Erythroblast (primary cell): ENCODE measurements at places on chromosomes 1 and 21.

DNA sequence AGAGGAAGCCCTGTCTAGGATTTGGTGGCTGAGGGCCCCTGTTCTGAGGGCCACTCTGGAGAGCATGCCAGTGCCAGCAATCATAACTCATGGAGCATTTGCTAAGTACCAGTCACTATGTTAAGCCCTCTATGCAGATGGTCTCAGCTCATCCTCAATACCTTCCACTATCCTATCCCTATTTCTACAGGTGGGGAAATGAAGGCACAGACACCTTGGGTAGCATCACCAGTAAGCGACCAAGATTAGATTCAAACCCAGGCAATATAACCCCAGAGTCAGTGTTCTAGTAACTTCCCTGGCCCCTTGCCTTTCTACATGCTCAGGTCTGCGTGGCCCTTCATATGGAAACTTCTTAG is 7.9 kb upstream of the NBPF1 start:
- DNase-seq = peak; percentile 60

DNA sequence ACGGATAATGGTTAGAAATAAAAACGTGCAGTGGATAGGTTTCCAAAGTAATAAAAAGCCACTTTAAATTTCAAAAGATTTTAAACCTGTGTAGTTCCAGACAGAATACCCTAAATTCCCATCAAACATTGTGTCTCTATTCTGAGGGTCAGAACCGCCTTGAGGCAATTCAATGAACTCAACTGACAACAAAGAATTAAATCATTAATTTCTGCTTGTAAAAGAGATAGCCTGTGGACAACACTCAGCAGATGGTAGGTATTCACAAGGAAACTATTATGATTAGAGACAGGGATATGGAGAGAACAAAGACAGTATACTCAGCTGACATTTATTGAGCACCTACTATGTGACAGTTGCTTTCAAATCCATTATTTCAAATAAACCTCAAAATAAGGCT is 35.1 kb upstream of the JUN start:
- DNase-seq = no peak

GRCh38 chr1:64928325-64928724 is 38.0 kb downstream of the JAK1 start:
- no peak for DNase-seq

DNA sequence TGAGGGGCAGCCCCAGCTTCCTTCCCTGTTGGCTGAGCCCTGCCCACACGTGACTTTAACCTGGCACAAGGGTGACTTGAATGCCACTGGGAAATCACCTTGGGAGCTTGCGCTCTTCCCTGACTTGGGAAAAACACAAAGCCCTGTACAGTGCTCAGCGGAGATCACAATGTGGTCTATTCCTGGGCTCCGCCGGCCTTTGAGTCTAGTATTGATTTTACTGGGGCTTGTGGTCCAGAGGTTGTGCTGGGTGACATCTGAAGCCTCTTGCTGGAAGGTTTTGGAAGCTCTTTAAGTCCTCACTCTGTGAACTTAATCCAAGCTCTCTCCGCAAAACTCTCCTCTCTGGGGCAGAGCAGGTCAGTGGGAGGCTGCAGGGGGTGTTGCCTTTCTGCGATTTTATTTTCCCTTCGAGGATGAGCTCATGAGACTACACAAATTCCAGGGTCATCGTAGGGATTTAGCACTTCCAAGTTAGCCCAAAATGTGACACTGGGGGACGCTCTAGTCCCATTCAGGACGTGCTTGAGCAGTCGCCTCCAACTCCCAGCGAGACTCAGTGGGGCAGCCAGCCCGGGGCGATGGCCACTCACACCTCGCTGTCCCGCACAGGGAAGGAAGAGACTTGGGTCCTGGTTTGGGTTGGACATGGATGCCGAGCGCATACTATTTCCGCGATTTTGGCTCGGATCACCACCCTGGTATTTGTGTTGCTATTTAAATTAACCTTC is 291.9 kb upstream of the AJAP1 start:
- no peak for DNase-seq

DNA sequence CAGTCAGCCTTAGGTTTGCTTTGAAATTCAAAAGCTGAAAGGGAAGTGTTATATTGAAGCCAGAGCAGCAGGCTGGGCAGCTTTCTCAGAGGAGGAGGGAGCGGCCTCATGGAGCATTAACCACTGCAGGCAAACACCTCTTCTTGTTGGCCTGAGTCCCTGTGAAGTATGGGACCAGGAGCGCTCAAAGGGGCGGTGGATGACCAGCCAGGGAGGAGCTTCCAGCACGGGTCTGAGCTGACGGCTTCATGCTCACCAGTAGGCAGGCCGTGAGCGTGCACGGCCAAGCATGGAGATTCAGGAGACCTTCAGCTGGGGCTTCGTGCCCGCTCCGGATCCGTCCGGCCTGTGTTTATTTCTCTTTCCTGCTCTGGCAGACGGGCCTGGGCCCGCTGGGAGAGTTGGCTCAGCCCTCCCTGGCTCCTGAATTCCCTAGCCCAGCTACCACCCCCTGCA is 245.2 kb downstream of the TRABD2B start:
- no peak for DNase-seq

- no peak for DNase-seq
These were observed 2.0 kb downstream of the PLXNA2 start for GRCh38 chr1:208242146-208242545.

GRCh38 chr1:180988253-180988752 is 34.4 kb downstream of the STX6 start:
- no peak for DNase-seq

DNA sequence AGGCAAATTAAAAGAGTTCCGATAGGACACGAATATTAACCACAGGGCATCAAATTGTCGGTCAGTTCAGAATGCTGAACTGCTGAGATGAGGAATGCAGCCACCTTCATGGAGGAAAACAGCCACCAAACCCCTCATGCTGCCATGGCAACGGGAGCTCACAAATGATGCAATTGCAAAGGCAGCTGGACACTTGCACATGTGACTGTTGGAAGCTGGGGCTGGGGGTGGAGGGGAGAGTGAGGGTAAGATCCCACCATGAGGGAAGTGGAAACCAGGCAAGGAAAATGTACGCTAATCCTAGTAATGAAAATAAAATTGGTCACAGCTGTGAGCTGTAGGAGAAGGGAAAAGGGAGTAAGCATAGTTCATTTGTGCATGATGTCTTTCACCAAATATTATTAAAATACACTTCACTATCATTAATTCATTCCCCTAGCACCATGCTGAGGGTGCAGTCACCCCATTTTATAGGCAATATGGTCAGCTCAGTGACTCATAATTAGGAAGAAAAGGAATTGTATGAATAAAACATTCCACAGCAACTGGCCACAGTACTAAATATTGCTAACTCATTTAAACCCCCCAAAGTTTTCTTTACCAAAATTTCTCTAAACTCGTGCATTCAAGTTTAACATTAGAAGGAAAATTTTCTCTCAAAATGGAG is 15.3 kb downstream of the BECN2 start:
- DNase-seq = no peak

DNA sequence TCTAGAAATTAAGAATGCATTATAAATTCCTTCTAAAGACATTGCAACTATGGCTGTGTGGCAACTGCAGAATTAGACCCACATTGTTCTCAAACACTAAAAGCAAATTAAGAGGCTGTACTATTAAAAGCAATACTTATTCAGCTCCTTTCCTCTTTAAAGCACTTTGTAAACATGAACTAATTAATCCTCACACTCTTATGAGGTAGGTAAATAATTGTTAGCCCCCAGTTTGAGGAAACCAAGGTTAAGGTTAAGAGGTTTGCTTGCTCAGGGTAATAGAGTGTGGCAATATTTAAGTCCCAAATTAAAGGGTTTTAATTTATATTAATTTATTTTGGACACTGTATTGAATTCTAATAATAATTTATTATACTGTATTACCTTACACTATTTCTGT is 553.8 kb downstream of the LRRIQ3 start:
- no peak for DNase-seq

DNA sequence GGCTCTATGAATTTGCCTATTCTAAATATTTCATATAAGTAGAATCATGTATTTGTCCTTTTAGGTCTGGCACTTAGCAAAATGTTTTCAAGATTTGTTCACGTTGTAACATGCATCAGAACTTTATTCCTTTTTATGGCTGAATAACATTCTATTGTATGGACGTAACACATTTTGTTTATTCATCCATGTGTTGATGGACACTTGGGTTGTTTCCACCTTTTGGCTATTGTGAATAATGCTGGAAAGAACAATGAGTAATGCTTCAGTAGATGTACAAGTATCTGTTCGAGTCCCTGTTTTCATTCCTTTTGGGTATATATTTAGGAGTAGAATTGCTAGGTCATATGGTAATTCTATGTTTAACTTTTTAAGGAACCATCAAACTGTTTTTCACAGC is 24.7 kb downstream of the SLC35A3 start:
- no peak for DNase-seq

GRCh38 chr1:64948905-64949833 is 17.2 kb downstream of the JAK1 start:
- peak; percentile 85 for DNase-seq

DNA sequence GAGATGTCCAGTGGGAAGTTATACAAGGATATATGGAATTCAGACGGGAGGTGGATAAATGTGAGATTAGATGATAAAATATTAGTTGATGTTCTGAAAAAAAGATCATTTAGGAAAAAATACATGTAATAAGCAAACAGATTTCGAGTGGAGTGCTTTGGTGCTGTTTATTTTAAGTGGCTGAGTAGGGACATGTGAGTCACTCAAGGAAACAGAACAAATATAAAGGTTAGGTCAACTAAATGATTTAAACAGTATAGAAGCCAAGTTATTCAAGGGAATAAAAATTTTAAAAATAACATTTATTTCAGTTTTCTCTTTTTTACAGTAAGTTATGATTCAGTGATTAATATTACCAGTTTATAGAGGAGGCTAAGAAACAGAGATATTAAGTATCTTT is 1046.7 kb upstream of the B3GALT2 start:
- no peak for DNase-seq

GRCh38 chr1:211635597-211636205 is 39.7 kb downstream of the NEK2 start:
- DNase-seq = no peak

- DNase-seq = no peak
These were observed 53.8 kb upstream of the HPDL start for GRCh38 chr1:45272913-45273371.

GRCh38 chr1:62621907-62622306 is 24.6 kb downstream of the ANGPTL3 start:
- peak; percentile 77 for DNase-seq

DNA sequence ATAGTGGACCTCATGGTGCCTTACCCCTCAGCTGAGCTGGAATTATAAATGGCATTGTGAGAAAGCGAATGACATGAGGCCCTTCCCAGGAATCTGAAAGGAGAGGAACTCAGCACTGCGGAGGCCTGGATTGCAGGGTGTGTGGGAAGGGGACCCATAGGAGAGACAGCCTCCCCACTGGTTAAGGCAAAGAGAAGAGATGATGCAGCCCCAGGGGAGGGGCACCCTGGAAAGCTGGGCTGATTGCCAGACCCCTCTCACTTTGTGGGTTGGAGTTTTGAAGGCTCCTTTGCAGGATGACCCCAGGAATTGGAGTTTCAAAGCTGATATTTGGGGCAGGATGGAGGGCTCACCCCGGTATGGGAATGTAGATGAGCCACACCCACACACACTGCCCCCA is 2.0 kb downstream of the NPPB start:
- no peak for DNase-seq

- no peak for DNase-seq
These were observed 759 bp downstream of the AMPD2 start for GRCh38 chr1:109620401-109620791.

DNA sequence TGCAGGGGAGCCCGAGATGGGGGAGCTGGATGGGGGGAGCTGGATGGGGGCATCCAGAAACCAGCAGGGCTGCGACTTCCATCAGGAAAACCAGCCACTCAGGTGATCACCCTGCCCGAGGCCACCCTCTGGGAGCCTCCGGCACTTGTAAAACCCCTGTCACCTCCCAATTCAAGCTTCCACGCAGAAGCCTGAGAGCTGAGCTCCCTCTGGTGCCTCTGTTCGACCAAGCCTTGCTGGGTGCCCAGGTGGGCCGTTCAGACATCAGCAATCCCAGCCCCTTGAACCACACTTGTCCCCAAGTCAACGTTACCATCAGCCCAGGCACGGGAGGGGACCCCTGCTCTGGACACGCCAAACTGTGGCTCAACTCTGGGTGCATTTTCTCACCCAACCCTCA is 59.6 kb downstream of the MEGF6 start:
- no peak for DNase-seq

GRCh38 chr1:231192620-231193163 is 30.8 kb downstream of the TRIM67 start:
- DNase-seq = no peak

- DNase-seq = no peak
These were observed 2.1 kb downstream of the HLCS start for GRCh38 chr21:36964398-36964797.

GRCh38 chr21:16476056-16476825 is 746.5 kb downstream of the USP25 start:
- DNase-seq = no peak

DNA sequence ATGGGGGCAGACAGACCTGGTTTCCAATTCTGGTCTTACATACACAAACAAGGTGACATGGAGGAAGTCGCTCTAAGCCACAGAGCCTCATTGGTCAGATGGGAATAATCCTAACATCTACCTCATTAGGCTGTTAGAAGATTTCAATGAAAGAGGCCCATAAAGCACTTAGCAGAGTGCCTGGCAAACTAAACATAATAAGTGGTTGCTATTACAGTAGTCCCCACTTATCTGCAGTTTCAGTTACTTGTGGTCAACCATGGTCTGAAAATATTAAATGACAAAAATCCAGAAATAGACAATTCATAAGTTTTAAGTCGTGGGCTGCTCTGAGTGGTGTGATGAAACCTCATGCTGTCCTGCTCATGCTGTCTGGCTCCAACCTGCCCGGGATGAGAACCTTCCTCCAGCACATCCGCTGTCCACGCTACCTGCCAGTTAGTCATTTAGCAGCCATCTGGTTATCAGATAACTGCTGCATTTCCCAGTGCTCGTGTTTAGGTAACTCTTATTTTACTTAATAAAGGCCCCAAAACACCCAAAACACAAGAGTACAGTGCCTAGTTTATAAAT is 112.3 kb downstream of the DDX20 start:
- no peak for DNase-seq

GRCh38 chr1:58293388-58293787 is 253.1 kb downstream of the OMA1 start:
- no peak for DNase-seq

GRCh38 chr1:159756397-159756796 is 24.4 kb upstream of the DUSP23 start:
- DNase-seq = no peak

GRCh38 chr1:64111787-64112186 is 91.6 kb upstream of the UBE2U start:
- DNase-seq = no peak

- DNase-seq = no peak
These were observed 6.2 kb downstream of the DUSP23 start for GRCh38 chr1:159786966-159787365.

DNA sequence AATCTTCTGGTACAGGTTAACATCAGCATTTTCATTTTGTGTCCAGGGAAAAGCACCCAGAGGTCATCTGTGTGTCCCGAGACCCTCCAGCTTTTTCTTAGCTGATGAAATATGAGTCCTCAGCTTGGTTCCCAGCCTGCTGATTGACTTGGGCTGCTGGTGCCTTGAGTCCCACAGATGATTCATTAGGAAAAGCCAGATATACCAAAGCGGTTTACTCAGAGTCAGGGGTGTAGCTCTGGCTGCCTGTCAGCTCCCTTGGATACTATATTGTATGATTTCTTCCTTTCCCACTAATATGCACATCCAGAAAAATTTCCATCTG is 43.7 kb upstream of the MAB21L3 start:
- DNase-seq = no peak

GRCh38 chr1:168696125-168696760 is 32.8 kb downstream of the DPT start:
- no peak for DNase-seq
